ENCODE measurements at places on chromosomes 3 and 15.

GRCh38 chr15:32881528-32881927, 163.7 kb downstream of the GREM1 start:
- no peak for DNase-seq

DNA sequence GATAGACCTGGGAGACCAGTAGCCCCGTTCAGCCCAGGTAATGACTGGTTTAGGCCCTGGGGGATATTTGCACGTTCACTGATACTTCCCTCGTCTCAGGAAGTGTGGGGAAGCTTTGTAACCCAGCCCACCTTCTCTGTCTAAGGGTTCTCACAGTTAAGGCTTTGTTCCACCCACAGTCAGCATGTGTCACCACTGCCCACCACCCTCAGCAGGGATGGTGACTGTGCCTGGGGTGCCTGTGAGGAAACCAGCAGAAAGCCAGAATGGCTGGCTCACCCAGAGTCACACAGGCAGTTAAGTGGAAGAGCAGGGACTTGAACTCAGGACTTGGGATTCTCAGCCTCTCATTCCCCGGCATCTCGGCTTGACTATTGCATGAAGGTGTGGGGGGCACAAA, 5.2 kb downstream of the KBTBD13 start:
- DNase-seq: no peak

DNA sequence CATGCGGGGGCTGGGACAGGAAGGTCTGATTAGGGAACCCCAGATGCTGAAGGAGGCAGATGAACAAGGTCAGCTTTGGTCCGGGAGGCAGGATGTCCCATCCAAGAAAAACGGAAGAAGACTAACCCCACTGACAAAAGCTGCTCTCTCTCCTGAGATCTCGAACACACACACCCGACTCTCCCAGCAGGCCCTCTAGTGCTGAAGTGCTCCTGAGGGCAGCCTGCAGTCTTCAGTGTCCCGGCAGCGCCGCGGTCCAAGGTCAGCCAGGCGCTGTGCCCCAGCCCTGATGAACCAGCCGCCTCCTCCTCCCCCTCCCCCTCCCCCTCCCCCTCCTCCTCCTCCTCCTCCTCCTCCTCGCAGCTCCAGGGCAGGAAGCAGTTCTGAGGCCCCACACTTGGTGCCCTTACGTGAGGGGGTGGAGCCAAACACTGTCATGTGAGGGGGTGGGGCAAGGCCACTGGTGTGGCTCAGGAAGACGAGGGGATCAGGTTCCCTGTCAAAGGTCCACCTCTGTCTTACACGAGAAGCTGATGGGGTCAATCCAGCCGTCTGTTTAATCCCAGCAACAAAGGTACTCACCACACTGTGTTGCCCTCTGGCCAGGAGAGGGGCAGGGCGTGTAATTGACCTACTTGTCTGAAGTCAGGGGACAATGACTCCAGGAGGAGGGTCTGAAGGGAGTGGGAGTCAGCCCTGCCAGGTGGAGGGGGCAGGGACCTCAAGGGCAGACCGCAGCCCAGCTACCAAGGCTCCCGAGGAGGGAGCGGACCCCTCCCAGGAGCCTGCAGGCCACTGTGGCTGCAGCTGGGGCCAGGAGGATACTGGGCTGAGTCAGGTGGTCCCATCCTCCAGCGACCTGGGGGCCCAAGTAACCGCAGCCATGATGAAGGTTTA, 34.3 kb downstream of the PRR23E start:
- DNase-seq: no peak

- no peak for DNase-seq
These were observed 891 bp downstream of the RFT1 start for GRCh38 chr3:53129344-53129743.

GRCh38 chr3:38500688-38501417, 4.7 kb downstream of the EXOG start:
- no peak for DNase-seq

- DNase-seq: no peak
These were observed 63.6 kb downstream of the LINGO1 start for GRCh38 chr15:77568973-77569728.

DNA sequence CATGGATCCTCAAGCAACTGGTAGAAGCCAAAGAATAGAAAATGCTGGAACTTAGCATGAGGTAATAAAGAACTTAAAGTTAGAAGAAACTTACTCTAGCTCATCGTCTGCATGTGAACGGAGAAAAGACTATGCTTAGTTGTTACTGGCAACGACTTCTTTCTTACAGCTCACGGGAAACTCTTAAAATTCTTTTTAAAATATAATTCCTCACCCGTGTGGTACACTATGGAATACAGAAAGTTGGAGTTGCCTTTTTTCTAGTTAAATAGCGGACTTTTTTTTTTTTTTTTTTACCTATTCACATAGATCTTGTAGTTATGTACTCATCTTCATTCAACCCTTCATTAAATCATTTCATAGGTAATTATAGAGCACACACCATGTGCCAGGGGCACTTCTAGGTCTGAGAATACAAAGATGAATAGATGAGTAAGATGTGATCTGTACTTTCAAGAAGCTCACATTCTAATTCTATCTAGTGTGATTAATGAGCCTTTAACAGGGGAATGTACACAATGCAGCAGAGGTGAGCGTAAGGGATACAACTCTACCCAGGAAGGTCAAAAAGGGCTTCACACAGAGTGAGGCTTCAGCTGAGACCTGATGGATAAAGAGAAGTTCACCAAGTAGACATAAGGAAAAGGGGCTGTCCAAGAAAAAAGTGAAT, 18.4 kb upstream of the KCNMB2 start:
- DNase-seq: no peak

DNA sequence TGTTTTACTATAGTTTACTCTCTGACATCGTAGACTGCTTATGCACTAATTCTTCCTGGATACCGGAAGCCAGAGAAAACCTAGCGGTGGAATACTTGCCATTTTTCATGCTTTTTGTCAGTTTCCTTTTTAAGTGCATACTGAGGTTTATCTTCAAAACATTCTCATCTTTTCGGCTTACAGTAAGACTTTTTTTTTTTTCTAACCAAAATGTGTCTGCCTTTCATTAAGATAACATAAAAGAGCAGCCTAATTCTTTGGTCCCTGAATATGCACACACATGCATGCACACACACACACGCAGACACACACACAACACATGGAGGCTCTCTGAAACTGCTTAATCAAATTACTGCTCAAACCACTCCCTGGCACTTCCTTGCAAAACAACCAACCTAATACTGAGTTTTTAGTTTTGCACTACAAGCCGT, 1.3 kb downstream of the ZNF445 start:
- no peak for DNase-seq

DNA sequence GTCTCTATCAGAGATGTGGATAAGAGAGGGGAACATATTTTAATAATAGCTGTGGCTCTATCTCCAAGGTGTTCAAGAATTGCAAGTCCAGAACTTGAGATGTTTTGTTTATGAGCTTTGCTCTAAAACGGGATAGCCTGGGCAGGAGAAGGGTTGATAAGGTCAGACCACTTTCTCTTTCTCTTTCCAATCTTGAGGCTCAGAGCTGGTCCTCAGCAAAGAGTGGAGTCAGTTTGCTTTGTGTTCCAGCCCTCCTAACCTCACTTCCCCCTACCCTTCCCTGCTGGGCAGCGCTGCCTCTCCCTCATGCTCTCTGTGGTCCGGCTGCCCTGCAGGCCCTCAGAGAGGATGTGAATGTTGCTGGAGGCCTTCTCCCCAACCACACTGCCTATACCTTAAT, 13.8 kb downstream of the KLHL6 start:
- DNase-seq: no peak

GRCh38 chr3:133464573-133464972, 64.7 kb downstream of the BFSP2 start:
- DNase-seq: no peak

- DNase-seq: no peak
These were observed 199.8 kb downstream of the UBE2E2 start for GRCh38 chr3:23402728-23403492.

- no peak for DNase-seq
These were observed 74.1 kb downstream of the TRAK1 start for GRCh38 chr3:42165211-42165610.

DNA sequence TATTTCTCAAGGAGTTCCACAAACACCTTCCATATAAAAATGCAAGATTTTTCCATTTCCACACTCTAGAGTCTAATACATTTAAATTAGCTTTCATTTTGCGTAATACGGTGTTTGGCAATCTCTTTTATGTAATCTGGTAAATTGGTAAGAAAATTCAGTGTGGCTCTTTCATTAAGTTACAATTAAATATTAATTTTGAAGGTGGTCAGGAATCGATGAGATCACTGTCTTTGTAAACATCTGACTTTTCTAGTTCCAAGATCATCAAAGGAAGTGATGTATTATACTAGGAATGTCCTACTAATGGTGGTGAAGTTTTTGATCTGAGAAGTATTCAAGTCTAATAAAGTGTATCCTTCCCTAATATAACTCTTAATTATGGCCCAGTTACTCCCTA, 1.1 kb upstream of the UTS2B start:
- no peak for DNase-seq

DNA sequence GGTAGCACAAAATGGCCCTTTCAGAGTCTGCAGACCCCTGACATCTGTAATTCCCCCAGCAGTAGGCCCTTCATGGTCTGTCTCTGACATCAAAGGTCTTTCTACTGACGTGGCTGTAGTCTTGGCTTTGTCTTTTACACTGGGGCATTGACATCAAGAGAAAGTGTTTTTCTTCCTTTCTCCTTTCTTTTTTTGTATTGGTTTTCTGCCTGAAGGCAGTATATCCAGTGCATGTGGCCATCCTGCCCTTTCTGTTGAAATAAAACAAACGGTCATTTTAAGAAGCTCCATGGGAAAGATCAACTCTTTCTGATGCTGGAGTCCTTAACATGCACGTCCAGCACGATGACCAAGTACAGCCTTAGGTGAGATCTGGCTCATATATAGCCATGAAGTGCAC, 106.8 kb upstream of the SAMMSON start:
- DNase-seq: no peak

- DNase-seq: no peak
These were observed 4.9 kb upstream of the CFAP100 start for GRCh38 chr3:126389794-126390146.

DNA sequence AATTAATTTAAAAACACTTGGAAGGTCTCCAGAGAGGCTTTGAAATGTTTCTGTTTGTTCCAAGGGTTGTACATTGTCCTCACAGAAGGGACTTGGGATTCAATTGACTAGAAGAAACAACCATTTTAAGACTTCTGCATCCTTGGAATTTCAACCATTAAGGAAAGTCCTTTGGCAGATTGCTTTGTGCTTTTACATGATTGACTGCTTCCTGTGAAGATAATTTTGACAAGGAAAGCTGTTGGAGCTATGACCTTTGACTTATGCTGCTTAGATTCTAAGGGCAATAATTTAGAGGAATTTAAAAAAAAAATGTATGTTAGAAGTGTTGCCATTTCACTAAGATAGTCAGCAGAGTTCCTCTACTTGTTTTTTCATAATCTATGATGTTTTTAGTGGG, 483.9 kb upstream of the TBL1XR1 start:
- no peak for DNase-seq

DNA sequence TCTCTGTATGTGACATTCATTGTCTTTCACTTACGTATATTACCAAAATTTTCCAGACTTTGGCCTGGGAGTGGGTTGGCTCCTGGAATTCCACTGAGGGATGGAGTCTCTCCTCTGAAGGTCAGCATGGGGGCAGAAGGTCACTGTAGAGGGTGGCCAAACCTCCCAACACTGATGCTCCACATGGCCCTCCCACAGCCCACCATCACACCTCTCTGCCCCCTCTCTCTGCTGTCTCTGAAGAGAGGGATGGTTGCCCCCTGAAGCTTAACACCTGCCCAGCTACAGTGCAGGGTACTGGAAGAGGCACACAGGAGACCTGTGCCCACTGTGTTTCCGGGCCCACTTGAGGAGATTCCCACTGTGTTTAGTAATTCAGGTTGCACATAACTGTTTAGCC, 52.2 kb downstream of the CMTM6 start:
- no peak for DNase-seq

GRCh38 chr15:57570994-57571393, 20.7 kb upstream of the MYZAP start:
- no peak for DNase-seq

DNA sequence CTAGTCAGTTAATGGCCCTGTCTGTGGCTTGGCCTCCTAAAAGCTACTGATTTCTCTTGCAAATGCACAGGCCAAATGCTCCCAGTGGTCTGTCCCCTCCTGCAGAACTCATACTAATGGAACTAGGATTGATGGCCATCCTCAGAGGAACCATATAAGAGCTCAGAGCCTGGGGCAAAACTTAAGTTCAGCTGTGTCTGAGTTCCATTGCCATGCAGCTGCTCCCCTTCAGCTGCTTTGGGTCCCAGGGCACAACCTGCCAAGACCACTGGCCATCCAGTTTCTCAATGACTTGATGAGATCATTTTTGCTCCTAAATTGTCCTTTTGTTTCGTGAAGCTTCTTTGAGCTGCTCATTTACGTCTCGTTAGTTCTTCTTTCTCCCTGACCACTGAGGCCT, 529.5 kb upstream of the TBL1XR1 start:
- no peak for DNase-seq

DNA sequence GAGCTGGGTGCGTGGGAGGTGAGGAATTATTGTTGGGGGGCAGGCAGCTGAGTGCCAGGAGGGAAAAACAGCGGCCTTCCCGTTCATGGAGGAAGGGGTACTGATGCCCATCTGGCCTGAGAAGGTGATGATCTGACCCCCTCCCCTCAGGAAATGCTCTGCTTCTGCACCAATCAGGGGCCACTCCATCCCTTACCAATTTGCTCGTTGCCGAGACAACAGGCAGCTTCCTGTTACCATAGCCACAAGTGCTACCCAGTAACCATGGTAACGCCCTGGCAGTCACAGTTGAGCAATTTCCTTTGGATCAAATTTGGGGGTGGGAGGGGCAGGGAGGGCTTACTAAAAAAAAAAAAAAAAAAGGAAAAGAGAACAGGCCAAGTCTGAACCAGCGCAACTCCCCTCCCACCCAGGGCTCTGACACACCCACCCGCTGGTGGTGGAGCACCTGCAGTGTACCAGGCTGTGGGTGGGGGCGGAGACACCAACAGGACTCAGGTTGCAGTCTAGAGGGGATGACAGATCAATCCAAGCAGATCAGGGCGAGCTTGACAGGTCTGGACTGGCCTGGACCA, 13.7 kb downstream of the CELF6 start:
- peak; percentile 47 for DNase-seq

DNA sequence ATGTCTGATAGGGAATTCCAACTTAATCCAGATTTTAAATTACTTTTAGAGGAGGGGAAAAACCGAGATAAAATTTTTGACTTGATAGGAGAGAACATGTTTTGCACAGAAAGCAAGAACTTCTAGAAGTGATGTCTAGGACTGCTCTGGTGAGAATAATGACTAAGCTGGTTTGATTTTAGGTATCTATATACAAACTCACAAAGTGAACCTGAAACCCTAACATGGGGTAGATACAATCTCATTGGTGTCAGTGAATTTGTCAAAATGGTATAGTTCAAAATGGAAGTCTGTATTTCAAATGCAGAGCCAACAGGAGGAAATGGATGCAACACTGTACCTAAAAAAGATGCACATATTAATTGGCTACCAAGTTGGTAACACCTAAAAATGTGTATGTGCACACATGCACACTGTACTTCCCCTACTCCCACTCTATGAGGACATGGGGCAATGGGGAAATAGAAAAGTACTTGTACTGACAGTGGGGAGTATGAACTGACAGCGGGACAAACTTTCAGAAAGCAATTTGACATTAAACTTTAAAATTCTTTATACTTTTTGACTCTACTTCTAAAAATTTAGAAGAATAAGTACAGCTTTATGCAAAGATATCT, 53.0 kb downstream of the NR1I2 start:
- no peak for DNase-seq

- no peak for DNase-seq
These were observed 5.3 kb upstream of the TXNRD3 start for GRCh38 chr3:126659915-126660886.

GRCh38 chr3:120144267-120144666, 50.0 kb upstream of the GSK3B start:
- no peak for DNase-seq
